Activated CD8-positive, alpha-beta memory T cell treated with anti-CD3 and anti-CD28 coated beads for 1 hour (primary cell): ENCODE measurements at places on chromosomes 12 and 14.
A peak's percentile ranks its signal among the peaks of the same experiment; 100 is the strongest.

DNA sequence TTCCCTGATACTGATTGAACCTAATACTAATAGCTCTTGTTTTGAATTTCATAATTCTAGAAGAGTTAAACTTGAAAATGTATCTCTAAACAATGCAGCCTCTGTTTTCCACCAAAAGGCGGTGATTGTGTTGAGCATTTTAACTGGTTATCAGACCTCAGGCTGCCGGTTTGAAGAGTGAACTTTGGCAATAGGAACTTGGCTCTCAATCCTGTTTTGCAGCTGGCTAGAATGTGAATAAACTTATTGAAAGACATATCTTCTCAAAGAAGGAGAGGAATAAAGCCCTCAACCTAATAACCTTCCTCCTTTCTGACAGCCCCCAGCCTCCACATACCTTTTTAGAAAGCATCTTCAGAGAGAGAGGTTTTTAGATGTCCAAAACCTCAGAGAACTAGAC, 105.4 kb downstream of the SRGAP1 start:
- DNase-seq, result no peak

DNA sequence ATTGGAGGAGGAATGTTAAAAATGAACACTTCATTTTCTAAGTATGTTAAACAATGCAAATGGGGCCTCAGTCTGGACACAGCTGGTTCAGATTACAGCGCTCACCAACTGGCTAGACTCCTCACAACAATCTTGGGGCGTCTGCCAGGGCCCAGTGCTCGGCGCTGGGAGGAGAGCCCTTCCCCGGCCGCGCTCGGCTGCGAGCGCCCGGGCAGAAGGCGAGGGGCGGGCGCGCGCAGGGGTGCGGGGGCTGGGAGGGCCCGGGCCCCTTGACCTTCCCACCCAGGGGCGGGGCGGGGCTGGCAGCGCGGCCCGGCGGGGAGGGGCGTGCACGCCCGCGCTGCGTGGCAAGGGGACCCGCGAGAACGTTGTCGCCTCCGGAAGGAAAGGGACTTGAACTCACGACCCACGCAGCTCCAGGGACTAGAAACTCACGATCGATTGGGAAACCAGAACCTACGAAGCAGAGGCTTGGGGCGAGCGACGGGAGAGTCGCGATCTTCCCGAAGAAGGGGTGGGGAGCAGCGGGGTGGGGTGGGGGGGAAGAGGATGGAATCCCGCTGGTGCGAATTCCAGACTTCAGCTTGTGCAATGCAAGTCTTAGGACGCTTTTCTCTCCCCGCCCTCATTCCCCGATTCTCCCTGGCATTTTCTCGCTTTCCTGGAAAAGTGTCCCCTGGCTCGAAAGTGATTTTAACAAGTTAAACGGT, at the start of gene FBLN5:
TSS of gene FBLN5 (minus strand) at position 220 of the 710 bp plus-strand sequence. CDS start 465 bp downstream, outside the sequence.
- DNase-seq, result peak; percentile 10

DNA sequence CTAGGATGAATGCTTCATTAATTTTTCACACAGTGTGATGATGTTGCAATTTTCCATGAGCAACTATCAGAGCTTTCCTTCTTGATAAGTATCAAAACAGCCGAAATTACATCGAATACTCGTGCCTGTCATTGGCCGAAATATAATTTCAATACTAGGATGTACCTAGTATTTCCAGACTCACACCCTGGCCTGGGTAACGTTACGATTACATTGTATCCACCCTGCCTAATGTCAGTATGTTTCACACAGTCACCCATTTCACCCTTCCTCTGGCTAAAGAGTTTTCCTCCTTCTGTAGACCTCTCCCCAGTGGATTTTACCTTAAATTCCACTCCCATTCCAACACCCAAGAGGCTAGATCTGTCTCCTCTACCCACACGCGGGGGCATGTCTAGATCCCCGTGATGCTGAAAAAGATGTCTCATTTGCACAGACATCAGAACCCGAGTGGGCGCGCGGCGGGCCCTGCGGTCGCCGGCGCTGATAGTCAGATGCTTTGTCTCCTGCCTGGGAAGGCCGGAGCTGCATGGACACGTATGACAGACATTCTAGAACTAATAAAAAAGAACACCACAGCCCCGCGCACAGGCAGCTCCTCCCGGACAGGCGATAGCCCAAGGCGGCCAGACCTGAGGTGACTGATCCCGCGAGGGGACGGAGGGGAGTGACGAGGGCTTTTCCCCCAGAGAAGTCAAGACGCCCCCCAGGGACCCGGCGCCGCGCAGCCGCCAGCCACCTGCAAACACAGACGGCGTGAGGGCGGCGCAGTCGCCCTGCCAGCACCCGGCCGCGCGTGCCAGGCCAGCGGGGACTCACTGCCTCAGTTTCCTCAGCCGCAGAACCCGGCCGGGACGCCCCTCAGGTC, 723 bp downstream of the KIF21A start:
- DNase-seq, result peak; percentile 2

GRCh38 chr12:112525426-112525809, 106.7 kb downstream of the PTPN11 start:
- DNase-seq, result no peak

DNA sequence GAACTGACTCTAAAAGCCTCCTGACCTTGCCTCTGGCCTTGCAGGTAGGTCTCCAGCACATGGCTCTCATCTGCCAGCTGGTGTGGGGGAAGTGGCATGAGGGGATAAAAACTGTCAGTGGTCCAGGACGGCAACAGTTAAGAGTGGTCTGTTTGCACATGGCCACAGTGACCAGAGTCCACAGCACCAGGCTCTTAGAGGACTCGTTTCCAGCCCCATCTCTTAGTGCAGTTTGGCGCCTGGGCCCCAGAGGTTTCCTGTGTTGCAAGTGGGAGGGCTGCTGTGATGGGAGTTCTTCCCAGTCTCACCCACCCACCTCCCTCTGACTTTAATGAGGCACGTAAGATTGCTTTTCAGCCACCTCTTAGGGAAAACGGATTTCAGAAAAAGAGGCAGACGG, 37.0 kb downstream of the APPL2 start:
- no peak for DNase-seq

- DNase-seq, result peak; percentile 58
These were observed 25.2 kb downstream of the KRT8 start for GRCh38 chr12:52879394-52880351.

DNA sequence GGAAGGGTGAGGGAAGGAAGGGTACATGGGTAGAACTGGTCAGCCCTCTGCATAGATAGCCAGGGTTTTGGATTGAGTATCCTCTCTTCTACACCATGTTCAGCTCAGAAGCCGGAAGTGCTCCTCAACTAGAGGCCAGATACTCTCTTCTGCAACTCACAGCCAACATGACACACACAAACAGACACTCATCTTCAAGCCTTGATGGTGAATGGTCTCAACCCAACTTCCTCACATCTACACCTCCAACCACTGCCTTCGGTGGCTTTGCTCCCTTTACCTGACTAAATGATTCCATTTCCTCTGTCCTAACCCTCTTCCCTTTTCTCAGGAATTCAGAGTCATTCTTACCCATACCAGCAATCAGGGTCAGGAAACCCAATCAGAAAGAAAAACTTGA, 7.6 kb upstream of the FKBP11 start:
- DNase-seq, result no peak

GRCh38 chr12:88418856-88419497, 161.3 kb downstream of the KITLG start:
- no peak for DNase-seq

DNA sequence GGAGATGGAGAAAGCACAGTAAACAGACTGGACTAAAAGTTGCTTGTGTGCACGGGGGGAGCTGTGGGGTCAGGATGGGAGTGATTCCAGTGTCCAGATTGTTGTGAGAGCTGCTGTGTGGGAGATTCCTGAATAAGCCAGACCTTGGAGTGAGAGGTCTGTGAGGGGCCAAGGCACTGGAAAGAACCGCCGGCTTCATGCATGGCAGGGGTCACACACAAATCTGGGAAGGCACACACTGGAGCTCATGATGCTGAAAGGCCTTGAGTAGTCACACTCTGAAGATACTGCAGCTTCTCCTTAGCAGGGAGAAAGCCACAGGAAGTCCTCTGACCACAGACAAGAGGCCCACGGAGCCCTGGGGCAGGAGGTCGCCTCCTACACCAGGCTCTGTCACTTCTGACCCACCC, 23.1 kb downstream of the ADCY6 start:
- no peak for DNase-seq

DNA sequence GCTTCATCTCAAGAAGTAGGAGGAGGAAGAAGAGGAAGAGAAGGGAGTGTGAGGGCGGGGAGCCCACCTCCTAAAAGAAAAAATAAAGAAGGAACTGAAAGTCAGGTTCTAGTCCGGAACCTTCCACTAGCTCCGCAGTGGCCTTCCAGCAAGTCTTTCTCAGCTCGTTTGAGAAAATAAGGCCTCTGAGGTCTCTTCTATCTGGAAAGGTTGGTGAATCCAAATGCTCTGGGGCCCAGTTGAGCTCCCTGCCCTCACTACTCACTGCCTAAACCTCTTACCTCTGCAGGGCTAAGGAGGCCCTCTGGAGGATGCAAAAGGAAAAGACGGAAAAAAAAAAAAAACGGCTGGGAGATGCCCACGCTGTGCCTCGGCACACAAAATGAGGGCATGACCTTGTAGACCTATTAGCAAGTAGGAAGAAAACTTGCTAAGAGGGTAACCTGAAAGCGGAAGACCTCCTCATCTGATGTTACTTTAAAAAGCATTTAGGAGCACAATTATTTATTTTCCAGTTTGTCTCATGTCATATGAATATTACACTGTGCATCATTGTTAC, 35.9 kb downstream of the FBLN5 start:
- DNase-seq, result no peak

DNA sequence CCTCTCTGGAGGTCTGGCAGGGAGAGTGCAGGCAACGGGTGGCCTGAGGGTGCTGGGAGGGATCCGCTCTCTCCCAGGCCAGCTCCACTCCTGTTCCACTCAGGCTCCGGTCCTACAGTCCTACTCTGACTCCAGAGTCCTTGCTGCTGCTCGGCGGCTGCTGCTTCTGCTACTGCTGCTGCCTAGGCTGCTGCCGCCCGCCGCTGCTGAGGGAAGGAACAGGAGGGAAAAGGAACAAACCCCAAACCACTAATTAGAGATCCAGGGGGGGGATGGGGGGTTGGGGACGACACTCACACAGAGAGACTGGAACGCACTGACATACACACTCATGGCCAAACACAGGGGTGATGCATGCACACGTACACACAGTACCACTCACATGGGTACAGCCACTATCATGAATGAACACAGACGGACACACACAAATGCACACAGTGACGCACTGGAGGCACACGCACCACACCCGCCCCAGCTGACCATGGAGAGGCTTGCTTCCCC, at the start of gene SP7:
TSS of gene SP7 (minus strand) at position 174 of the 501 bp plus-strand sequence. CDS start 708 bp downstream, outside the sequence.
- no peak for DNase-seq

GRCh38 chr12:27958675-27959074, 13.9 kb downstream of the PTHLH start:
- no peak for DNase-seq

- no peak for DNase-seq
These were observed 8.7 kb downstream of the TESPA1 start for GRCh38 chr12:54975875-54976274.

GRCh38 chr12:46916796-46917419, 91.1 kb upstream of the SLC38A4 start:
- no peak for DNase-seq

GRCh38 chr12:123897221-123897620, 75.4 kb downstream of the CCDC92 start:
- no peak for DNase-seq

- no peak for DNase-seq
These were observed 30.8 kb downstream of the P2RX2 start for GRCh38 chr12:132649226-132649945.

GRCh38 chr12:95790033-95790916, at the start of gene NTN4:
TSS of gene NTN4 (minus strand) at chr12:95790764. CDS start at chr12:95790309, 455 bp downstream.
- no peak for DNase-seq

- no peak for DNase-seq
These were observed 8.0 kb downstream of the ASPG start for GRCh38 chr14:104093366-104094055.

GRCh38 chr12:57758552-57759359, 3.9 kb downstream of the MARCHF9 start:
- DNase-seq, result no peak

- DNase-seq, result no peak
These were observed 124.2 kb downstream of the NPAS3 start for GRCh38 chr14:33062881-33063280.

GRCh38 chr12:16880864-16881285, 274.9 kb upstream of the LMO3 start:
- no peak for DNase-seq

DNA sequence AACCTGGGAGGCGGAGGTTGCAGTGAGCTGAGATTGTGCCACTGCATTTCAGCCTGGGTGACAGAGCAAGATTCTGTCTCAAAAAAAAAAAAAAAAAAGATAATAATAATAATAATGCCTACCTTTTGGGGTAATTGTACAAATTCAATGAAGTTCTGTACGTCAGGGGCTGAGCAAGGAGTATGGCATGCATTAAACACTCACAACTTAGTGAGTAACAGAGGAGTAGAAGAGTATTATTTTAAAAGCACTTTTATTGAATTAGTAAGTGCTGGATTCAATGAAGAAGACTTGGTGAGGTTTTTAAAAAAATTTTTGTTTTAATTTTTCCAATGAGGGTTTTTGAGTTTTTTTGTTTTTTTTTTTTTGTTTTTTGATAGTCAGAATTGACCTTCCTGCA, 783.6 kb upstream of the TBX3 start:
- DNase-seq, result no peak

DNA sequence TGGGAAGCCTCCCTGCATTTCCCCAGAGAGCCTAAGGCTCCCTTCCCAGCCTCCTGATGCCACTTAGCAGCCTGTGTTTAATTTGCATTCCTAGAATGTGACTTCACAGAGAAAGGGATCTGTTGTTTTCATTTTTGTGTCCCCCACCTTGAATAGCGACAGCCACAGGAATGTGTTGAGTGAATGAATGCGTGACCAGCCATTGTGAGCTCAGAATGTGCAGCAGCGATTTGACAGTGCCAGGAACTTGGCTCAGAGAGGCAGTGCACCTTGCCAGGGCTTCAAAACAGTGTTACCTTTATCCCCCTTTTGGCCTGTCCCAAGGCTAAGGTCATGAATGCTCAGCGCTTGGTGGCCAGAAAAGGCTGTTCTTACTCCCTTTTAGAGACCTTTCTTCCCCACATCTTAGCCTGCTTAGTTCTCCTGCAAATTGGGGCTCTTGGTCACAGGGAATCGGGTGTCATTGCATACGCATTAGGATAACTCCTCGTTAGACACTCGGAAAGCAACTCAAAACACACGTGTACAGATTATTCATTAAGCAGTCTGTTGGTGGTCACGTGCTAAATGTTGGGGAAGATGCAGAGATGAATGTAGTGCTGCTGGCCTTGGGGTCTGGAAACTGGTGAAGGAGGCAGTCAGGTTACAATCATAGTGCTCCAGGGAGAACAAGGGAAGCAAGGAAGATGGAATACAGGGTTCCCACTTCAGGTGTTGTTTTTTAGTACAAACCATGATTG, 9.8 kb downstream of the NTF3 start:
- DNase-seq, result no peak
